PC-9 (cell line): ENCODE measurements at places on chromosomes 1 and 21. TPM values are rescaled to one million over a fixed set of nuclear protein-coding genes. Genes with fewer than 3 reads are reported as not detected.

DMRTB1 gene
- not detected in 2 replicates for total RNA-seq

IFI44 gene
- 4.3 and 4.8 TPM in 2 replicates for total RNA-seq

SCAF4 gene
- 22.4 and 30.0 TPM in 2 replicates for total RNA-seq

AGMAT gene
- 2.7 and 2.9 TPM in 2 replicates for total RNA-seq

KIF2C gene
- total RNA-seq: 103 and 119 TPM in 2 replicates

RAB3B gene
- 2.4 and 2.6 TPM in 2 replicates for total RNA-seq

FAM72A gene
- total RNA-seq: 13.2 and 20.0 TPM in 2 replicates

OR2T2 gene
- not detected in 2 replicates for total RNA-seq

LMX1A gene
- total RNA-seq: not detected in 2 replicates

FCGR1A gene
- total RNA-seq: not detected in 2 replicates

PKNOX1 gene
- total RNA-seq: 8.9 and 17.1 TPM in 2 replicates

MRPL55 gene
- total RNA-seq: 81.0 and 84.4 TPM in 2 replicates

TEDDM1 gene
- total RNA-seq: not detected in 2 replicates

SSBP3 gene
- total RNA-seq: 26.2 and 26.5 TPM in 2 replicates

FAM43B gene
- not detected in 2 replicates for total RNA-seq

SNX7 gene
- total RNA-seq: 25.3 and 25.4 TPM in 2 replicates

GOLT1A gene
- total RNA-seq: 18.7 and 22.8 TPM in 2 replicates

LCA5L gene
- total RNA-seq: 1.8 and 2.4 TPM in 2 replicates

KCNJ15 gene
- total RNA-seq: not detected in 2 replicates

RAP1GAP gene
- 22.7 and 30.2 TPM in 2 replicates for total RNA-seq

ERICH3 gene
- total RNA-seq: not detected in 2 replicates

GBP7 gene
- total RNA-seq: not detected in 2 replicates

FAM151A gene
- not detected in 2 replicates for total RNA-seq

C8B gene
- total RNA-seq: not detected in 2 replicates

KLF17 gene
- total RNA-seq: not detected in 2 replicates

TAL1 gene
- not detected in 2 replicates for total RNA-seq

RRP1 gene
- 24.9 and 28.0 TPM in 2 replicates for total RNA-seq

USP1 gene
- 42.1 and 50.3 TPM in 2 replicates for total RNA-seq

C1orf87 gene
- not detected in 2 replicates for total RNA-seq

FNDC10 gene
- total RNA-seq: 5.4 and 7.8 TPM in 2 replicates

LAD1 gene
- total RNA-seq: 54.7 and 61.6 TPM in 2 replicates

GSTM5 gene
- not detected in 2 replicates for total RNA-seq

NHLH1 gene
- 0.26 TPM in 1 of 2 replicates, not detected in the other for total RNA-seq

NEGR1 gene
- 0.23 and 0.44 TPM in 2 replicates for total RNA-seq

CD2 gene
- total RNA-seq: not detected in 2 replicates

NAXE gene
- total RNA-seq: 83.9 and 90.3 TPM in 2 replicates

NSUN4 gene
- 31.7 and 33.9 TPM in 2 replicates for total RNA-seq

PTPRF gene
- total RNA-seq: 359 and 439 TPM in 2 replicates

ALX3 gene
- total RNA-seq: not detected in 2 replicates

NUP210L gene
- not detected in 2 replicates for total RNA-seq

HSD3B1 gene
- 0.39 TPM in 1 of 2 replicates, not detected in the other for total RNA-seq

EXO1 gene
- 28.6 and 32.1 TPM in 2 replicates for total RNA-seq

ABCG1 gene
- total RNA-seq: 4.4 and 5.6 TPM in 2 replicates
